ENCODE measurements at places on chromosomes 11 and 22.
A peak's percentile ranks its signal among the peaks of the same experiment; 100 is the strongest.

- no peak for DNase-seq
Measured at GRCh38 chr11:58525037-58525614, 17.2 kb upstream of the OR5B21 start.

DNA sequence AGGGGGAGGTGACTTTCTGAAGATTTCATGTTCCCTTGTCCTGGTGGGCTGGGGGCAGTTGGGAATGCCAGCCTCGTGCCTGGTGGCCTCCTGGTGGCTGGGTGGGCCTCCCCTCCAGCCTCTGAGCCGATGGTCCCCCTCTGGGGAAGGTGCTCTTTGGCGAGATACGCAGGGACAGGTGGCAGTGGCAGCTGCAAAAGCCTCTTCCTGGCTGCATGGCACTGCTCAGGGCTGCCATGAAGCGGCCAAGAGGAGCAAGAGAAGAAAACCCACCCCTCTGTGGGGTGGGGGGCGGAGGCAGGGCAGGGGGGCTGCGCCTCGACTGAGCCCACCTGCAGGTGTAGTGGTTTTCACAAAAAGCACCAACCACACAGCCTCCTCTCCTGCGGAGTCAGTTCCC, 61.8 kb upstream of the PHF21B start:
- no peak for DNase-seq

- DNase-seq = no peak
Measured at GRCh38 chr11:27201454-27202302, 161.1 kb downstream of the BBOX1 start.

DNA sequence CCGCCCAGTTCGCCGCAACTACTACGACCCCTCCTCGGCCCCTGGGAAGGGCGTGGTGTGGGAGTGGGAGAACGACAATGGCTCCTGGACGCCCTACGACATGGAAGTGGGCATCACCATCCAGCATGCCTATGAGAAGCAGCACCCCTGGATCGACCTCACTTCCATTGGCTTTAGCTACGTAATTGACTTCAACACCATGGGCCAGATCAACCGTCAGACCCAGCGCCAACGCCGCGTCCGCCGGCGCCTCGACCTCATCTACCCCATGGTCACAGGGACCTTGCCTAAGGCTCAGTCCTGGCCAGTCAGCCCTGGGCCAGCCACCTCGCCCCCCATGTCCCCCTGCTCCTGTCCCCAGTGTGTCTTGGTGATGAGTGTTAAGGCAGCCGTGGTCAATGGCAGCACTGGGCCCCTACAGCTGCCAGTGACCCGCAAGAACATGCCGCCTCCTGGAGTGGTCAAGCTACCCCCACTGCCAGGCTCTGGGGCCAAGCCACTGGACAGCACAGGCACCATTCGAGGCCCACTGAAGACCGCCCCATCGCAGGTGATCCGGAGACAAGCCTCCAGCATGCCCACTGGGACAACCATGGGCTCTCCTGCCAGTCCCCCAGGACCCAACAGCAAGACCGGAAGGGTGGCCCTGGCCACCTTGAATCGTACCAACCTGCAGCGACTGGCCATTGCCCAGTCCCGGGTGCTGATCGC, 10.0 kb downstream of the DTX4 start:
- DNase-seq = no peak

- DNase-seq = no peak
Measured at GRCh38 chr22:47695176-47695575, 932.7 kb downstream of the TBC1D22A start.

DNA sequence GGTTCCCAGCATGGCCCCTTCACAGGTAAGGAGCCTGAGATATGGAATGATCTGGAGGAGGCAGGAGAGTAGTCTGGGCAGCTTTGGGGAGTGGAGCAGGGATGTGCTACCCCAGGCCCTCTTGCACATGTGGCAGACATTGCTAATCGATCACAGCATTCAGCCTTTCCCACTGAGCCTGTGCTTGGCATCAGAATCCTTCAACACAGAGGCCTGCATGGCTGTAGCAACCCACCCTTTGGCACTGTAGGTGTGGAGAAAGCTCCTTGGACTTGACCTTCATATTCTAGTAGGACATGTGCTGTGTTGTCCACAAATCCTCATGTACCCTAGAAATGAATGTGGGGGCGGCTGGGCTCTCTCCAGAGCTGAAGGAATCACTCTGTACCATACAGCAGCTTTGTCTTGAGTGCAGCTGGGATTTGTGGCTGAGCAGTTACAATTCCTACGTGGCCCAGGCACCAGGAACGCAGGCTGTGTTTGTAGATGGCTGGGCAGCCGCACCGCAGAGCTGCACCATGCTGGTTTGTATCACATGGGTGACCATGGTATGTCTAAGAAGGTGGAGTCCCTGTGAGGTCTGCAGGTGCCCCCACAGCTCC, 21.8 kb upstream of the PPP6R3 start:
- no peak for DNase-seq

DNA sequence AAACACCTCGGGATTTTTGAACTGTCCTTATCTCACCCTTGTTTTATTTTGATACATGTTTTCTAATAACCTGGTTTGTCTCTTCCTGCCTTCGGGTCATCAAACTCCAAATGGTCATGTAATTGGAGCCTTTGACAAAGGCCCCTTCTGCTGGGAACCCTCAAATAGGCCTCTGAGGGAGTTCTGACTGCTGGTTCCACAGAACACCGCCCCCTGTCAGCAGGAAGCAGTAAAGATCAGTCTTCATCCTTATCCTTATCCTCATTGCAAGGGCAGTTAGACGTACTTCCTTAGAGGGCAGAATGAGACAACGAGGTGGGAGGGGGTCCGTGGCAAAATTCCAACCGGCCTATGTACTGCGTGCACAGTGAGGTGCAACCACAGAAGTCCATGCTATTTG, 12.1 kb downstream of the TRIM51 start:
- peak; percentile 6 for DNase-seq

All from ACHN (cell line).